Fibroblast of villous mesenchyme (primary cell): ENCODE measurements at places on chromosomes 16 and 17. TPM values are rescaled to one million over a fixed set of nuclear protein-coding genes. Genes with fewer than 3 reads are reported as not detected.

GRCh38 chr17:43573579-43574321 is 27.6 kb upstream of the ETV4 start:
- DNase-seq: no peak

DNA sequence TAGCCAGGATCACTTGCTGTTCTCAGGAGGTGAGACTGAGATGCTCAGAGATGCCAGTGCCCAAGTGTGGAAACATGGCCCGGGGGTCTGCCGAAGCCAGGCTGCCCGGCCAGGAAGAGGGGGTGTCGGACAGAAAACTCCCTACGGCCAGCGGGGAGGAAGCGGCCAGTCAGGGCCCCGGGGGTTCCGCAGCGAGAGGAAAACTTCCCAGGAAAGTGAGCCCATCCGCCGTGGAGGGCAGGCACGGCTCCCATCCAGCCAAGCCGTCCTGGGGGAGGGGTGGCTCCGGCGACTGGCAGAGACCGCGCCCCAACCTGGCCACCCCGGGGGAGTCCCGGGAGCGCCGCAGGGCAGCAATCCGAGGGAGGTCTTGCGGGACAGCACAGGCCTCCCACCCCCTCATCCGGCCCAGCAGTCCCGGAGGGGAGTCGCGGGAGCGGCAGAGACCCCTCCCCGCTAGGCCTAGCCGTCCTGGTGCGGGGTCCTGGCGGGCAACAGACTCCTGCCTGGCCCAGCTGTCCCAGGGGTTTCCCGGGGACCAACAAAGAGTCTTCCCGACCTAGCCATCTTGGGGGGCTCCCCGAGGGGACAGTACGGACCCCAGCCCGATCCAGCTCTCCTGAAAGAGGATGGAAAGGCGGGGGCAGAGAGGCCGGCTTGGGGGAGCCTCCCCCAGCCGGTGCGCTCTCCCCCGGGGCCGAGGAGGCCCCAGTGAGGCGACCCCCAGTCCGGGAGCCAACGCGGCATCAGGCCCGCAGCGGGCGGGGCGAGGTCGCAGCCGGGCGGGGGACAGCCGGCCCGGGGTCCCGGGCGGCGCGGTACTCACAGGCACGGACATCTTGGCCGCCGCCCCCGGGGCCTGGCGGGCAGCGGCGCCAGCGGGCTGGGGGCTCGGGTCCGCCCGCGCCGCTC is 13.8 kb upstream of the BCAR1 start:
- DNase-seq: no peak

DNA sequence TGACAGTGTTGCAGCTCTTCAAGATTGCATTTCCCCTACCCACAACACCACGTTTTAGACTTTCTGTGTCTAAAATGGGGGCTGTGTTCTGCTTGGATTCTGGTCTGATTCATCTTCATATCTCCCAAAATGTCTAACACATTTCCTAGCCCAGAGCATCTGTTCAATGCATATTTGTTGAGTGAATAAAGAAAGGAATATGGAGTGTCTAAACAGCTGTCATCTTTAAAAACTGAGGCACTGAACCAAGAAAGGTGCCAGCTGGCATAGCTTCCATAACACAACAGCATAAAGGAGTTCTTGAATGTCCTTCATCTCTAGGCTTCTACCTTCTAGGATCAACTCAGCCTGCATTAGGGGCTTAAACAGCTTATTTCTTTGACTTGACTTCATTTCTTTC is 67.4 kb downstream of the CDH11 start:
- no peak for DNase-seq

DNA sequence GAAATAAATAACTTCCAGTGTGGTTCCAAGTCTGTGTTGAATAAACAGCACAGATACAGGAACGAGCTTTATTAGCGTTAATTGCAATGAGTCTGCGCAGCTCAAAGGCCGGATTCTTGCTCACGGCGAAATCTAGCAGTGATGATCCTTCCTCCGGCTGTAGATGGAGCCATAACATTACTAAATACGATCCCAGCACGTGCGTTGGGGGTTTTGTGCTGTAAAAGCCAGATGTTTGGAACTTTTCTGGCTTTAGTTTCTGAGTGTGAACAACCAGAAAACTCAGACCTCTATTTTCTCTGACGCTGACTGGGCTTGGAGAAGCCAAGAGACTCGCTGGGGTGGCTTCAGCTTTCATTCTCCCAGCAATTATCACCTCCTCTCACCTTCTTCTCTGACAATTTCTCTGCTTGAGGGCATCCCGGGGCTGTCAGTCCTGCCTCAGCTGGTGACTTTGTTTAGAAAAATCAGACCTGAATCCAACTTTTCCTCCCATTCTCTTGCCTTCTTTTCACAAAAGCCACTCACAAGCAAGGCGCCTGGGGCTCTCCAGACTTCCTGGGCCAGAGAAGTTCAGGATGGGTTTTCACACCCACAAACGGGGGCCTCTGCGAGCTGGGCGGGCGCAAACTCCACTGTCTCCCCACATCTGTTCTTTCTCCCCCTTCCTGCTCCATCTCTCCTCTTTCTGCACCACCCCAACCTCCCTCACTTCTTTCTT is 47.1 kb upstream of the AKTIP start:
- DNase-seq: peak; percentile 91

DNA sequence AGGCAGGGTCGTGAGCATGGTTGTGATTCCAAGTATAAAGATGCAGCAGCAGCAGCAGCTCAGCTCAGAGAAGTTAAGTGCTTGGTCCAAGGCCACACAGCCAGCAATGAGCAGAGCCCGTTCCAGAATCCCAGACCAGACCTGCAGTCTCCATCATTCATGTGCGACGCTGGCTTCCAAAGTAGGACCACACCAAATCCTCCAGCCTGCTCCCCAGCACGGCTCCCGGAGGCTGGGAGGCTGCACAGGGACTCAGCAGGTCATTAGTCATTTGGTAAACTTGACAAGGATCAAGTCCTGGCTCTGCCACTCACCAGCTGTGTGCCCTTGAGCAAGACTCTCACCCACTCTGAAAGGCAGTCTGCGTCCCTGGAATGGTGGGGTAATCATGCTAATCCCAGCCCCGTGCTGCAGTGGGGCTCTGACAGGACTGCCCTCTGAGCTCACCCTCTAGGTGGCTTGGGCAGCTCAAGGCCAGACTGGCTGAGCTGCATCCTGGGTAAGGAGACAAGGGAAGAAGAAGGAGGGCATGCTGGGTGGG is 95.1 kb upstream of the TMEM132E start:
- DNase-seq: no peak

The JPT1 gene
- total RNA-seq: 163 and 189 TPM in 2 replicates

The ABCC11 gene
- under 0.01 and 0.43 TPM in 2 replicates for total RNA-seq
